ENCODE measurements at places on chromosomes 4 and X.

- no peak for DNase-seq
Measured at GRCh38 chr4:165678936-165679325, 194.1 kb upstream of the TLL1 start.

- DNase-seq = no peak
Measured at GRCh38 chr4:145168581-145169187, 11.7 kb downstream of the OTUD4 start.

- no peak for DNase-seq
Measured at GRCh38 chr4:23934915-23935314, 45.1 kb upstream of the PPARGC1A start.

GRCh38 chrX:109859651-109860050 is 126.6 kb upstream of the ACSL4 start:
- DNase-seq = no peak

- DNase-seq = no peak
Measured at GRCh38 chrX:55119712-55120111, 30.9 kb downstream of the PAGE2 start.

DNA sequence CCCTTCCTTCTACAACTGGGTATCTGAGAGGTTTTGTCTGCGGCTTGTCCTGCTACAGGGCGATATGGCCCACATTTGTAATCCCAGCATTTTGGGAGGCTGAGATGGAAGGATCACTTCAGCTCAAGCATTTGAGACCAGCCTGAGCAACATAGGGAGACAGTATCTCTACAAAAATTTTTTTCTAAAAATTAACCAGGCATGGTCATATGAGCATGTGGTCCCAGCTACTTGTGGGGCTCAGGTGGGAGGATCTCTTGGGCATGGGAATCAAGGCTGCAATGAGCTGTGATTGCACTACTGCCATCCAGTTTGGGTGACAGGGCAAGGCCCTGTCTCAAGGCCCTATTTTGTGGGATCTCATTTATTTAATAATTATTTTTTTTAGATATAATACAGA is 420.6 kb upstream of the PABPC4L start:
- no peak for DNase-seq

- no peak for DNase-seq
Measured at GRCh38 chr4:74996996-74997395, 64.1 kb downstream of the PARM1 start.
